Calu3 (cell line): ENCODE measurements at places on chromosomes 6 and 20.

DNA sequence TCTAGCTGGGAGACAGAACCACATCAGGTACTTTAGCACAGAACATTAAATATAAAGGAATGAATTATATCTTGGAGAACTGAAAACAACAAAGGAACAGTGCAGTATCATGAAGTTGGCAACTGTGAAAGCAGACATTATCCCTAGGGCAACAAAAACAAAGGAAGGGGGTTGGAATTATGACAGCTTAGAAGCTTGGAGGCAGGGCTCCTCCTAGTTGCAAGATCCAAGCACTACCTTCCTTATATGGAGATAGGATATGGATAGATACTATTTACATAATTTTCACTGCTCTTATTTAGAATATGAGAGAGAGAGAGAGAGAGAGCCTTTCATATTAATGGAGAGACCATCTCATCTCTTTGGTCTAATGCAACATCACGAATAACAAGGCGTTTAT lies 27.0 kb downstream of the TMEM14A start:
- no peak for DNase-seq

GRCh38 chr6:54307439-54307910 lies 766 bp upstream of the TINAG start:
- DNase-seq: peak; percentile 70

GRCh38 chr6:156880913-156881312 lies 103.7 kb downstream of the ARID1B start:
- DNase-seq: no peak

DNA sequence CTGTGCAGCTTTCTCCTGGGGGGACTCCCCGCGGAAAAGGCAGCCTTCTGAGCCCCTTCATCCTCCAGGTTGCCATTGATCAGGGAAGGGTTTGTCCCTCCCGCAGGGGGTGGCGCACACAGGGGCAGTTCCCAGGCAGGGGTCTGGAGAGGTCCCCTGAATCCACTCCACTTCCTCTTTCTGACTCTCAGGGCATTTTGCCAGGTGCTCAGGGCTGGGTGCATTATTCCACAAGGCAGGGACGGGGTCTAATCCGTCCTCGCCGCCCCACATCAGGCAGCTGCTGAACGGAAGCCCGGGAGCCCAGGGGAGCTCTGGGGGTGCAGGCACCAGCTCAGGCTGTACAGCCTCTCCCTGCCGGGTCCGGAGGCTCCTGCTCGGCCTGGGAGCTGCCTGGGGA lies 180.9 kb downstream of the TTLL2 start:
- no peak for DNase-seq

DNA sequence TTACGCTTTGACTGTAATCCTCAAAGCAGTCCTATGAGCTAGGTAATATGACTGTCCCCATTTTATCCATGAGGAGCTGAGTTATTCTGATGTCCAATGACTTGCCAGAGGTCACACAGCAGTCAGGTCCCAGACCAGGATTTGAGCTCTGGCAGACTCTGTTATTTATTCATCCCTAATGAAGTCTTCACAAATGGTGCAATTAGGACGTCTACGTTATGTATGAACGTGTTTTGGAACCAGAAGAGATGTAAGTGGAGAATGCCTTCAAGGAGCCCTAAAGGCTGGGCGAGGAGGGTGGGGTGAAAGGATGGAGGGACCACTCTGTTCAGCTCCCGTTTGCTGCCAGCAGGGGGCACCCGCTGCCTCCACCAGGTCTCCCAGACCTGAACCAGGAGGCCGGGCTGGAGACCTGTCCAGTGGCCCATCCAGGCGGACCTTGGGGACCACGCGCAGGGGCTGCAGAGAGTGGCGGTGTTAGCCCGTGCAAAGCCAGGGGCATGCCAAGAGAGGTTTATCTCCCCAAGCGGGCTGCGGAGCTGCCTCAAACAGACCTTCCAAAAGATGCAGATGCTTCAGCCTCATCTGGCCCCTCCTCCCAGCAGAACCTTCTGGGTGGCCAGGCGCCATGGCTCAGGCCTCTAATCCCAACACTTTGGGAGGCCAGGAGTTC lies 15.2 kb upstream of the ZNF335 start:
- peak; percentile 96 for DNase-seq

DNA sequence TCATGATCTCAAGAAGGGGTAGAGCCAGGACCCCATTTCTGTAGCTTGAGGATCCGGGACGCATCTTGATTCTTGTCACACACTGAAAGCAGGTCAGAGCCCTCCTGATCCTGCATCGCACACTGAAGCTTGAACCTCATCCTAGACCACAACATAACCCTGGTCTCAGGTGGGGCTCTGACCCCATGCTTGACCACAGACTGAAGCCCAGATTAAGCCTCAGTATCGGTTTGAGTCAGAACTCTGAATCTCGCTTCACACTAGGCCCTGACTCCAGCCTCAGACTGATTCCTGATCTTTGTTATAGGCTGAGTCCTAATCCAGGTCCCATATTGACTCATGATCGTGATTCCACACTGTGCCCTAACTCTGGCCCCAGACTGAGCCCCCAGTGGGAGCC lies 8.5 kb upstream of the RSPO4 start:
- no peak for DNase-seq

DNA sequence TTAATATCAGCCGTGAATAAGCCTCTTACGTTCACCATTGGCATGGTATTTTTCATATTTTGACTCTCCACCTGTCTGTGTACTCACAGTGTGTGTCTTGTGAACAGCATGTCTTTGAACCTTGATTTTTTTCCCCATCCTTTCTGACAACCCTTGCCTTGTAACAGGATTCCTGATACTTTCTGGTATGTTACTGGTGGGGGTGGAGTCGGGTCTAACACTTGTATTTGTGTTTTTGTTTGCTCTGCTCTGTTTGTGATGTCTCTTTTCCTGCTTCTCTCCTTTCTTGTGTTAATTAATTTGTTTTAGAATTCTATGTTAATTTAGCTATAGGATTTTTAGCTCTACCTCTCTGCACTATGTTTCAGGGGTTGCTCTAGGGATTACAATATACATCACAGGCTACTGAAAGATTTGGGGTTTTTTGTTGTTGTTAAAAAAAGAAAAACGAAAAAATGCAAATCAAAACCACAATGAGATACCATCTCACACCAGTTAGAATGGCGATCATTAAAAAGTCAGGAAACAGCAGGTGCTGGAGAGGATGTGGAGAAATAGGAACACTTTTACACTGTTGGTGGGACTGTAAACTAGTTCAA lies 245.1 kb downstream of the CDH4 start:
- DNase-seq: no peak

DNA sequence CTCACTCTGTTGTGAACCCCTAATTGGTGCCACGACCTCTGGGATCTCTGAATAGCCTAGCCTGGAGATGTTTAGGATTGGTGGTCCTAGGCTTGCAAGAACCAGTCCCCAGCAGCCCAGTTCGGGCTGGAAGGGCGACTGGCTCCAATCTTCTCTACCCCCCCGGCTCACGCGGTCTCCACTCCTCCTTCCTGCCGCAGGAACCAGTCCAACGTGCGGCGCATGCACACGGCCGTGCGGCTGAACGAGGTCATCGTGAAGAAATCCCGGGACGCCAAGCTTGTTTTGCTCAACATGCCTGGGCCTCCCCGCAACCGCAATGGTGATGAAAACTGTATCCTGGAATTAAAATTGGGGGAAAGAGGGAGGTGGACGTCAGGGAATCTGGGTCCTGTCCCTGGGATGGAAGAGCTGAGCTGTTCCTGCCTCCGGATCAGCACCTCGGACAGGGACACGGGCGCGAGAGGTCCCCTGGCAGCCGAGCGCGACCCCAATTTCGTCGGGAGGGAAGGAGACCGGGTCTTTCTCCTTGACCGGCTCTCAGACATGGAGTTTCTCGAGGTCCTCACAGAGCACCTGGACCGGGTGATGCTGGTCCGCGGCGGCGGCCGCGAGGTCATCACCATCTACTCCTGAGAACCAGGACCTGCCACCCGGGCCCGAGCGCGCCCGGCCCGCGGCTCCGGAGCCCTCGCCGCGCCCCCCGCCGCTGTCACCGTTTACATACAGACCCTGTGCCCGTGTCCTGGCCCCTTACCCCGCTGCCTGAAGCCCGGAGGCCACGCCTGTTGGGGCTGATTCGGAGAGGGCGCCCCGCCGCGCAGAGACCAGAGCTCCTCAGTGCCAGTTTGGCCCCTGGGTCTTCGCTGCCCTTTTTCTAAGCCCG lies 28.2 kb downstream of the SLC12A5 start:
- no peak for DNase-seq

DNA sequence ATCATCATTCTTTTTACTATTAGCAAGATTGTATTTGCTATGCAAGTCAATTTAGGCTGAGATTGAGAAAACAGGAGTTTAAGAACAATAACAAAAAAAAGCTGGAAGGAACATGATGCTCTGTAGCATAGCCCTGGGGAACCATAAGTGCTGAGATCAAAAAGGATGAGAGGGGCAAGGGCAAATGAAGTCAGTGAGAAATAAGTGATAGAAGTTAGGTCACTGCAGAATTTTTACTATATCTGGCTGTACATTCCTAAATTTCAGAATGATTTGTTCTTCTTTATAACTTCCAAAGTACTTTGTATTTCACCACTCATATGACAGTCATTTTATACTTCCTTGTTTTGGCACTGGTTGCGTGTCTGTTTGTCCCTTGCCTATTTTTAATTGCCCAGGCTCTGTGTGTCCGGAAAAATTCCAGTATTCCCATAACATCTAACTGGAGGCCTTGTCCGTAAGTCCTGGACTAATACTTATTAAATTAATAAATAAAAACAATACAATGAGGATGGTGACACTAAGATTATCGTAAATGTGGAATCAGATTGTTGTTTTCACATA lies 444.7 kb downstream of the TENT5A start:
- DNase-seq: no peak

- peak; percentile 18 for DNase-seq
These were observed 317.8 kb downstream of the CENPW start for GRCh38 chr6:126657561-126658175.

DNA sequence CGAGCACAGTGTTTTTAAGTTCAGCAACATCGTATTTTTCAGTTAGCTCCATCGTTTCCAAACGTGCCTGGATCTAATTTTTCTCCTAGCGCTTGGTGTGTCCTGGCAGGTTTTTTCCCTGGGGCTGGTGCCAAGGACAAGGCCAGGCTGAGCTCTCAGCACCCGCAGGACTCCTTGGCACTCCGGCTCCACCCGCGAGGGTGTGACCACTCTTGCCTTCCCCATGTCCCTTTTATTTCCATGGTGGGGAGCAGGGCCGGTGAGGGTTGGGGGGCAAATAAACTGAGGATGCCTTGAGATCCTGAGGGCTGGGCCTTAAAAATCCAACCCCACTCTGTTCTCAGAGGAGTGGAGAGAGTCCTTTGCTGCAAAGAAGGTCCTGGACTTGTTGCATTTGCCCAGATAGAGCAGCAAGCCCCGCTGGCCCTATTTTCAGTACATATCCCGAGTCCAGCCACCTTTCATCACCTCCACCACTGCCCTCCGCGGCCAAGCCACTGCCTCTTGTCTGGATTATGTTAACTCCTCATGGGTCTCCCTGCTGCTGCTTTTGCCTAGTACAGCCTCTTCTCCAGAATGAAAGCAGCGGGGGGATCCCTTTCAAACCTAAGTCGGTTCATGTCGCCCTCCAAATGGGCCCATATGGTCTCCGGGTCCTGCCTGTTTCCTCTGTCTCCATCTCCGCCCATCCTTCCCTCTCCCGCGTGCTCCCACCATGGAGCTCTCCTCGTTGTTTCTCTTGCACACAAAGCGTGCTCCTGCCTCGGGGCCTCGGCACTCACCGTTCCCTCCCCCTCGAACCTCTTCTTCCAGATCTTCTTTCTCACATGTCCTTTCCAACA lies 4.5 kb upstream of the RAB44 start:
- DNase-seq: no peak

DNA sequence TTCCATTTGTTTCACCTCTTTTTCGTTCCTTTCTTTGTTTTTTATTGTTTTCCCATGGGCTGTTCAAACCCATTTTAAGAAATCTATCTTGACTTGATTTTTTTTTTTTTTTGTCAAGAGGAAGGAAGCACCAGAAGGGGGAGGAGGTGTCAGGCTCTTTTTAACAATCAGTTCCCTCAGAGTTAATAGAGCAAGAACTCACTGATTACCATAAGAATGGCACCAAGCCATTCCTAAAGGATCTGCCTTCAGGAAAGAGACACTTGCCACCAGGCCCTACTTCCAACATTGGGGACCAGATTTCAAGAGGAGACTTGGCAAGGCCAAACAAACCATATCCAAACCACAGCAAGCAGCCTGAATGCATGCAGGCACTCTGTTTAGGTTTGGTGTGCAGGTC lies 168.0 kb downstream of the OTOR start:
- DNase-seq: no peak

- no peak for DNase-seq
These were observed 33.0 kb upstream of the ME1 start for GRCh38 chr6:83463886-83464285.

DNA sequence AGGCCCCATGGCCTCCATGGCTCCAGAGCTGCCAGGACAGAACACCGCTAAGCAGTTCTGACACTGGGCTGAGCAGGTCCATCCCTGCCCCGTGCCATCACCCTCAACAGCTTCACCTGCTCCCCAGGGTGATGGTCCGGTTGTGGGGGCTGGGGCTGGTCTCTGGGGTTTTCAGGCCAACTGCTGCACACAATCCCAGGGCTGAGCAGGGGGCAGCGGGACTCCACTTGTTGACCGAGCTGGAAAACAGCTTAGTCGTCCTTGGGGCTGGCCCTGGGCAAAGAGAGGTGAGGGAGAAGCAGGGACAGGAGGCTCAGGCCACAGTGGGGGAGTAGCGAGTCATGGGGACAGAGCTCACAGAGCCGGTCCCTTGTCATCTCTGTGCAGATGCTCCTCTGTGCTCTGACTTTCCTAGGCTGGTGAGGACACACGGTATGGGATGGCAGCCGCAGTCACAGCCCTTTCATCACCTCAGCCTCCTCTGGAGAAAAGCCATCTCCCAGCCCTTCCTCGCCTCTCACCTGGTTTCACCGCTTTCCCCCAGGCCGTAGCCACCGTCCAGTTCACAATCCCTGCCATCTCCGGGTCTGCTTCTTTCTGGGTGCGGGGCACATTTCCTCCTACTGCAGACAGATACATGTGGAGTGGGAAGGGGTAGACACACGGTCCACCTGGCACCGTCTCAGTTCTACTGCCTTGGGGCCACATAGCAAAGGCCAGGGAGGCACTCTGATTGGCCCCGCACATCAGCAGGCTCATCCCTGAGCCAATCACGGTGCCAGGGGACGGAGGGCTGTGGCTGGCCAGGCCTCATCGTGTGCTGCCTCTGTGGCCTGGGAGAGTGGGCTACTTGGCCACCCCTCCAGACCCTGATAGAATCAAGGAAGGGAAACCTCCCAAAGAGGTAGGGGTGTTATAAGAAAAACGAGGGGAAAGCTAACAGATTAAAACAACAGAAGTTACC lies 19.1 kb downstream of the MDFI start:
- DNase-seq: no peak

- DNase-seq: no peak
These were observed 138.3 kb upstream of the CDYL start for GRCh38 chr6:4637691-4638433.
